Gastrocnemius medialis (tissue), 4 donors: ENCODE measurements at places on chromosomes 1 and 21. TPM values are rescaled to one million over a fixed set of nuclear protein-coding genes. Genes with fewer than 3 reads are reported as not detected.

Gene HSD3B2
- not detected for total RNA-seq

Gene MCOLN3
- total RNA-seq, result 0.19 TPM

Gene HTR6
- total RNA-seq, result not detected

Gene PTGS2
- 0.25 TPM for total RNA-seq

GRCh38 chr1:241375886-241376285 lies 18.9 kb upstream of the RGS7 start:
- no peak overlapping the region for H3K4me3 ChIP-seq
- no peaks in the 10 kb centered on the region for H3K4me1 ChIP-seq
- H3K27me3 ChIP-seq, result no peaks in the 10 kb centered on the region
- H3K36me3 ChIP-seq, result no peaks in the 10 kb centered on the region
- H3K27ac ChIP-seq, result no peak overlapping the region
- DNase-seq, result no peak

DNA sequence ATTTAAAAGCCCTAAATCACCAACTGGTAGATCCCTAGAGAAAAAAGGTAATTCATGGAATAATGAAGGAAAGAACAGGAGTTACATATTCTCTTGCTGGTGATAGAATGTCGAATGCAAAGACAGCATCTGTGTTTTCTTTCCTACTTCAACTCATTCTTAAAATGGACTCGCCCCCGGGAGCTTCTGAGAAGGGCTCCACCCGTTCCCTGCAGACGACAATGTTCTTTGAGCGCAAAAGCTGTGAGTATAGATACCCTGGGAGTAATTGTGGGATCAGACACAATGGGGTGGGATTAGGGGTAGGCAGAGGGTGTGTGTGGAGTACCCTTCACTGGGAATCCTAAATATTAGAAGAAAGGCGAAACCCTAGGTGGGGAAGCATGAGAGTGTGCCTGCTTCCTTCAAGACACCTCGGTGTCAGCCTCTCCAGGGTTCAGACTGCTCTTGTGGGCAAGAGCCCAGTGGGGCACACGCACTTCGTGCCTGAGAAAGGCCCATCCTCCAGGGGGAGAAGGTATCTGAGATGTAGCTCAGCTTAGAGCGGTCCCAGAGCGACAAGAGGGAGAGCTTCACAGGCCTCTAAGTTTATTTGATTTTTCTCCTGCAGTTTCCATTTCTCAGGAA lies 123.3 kb upstream of the DPYD start:
- no peak for DNase-seq
- H3K27ac ChIP-seq, result no peak overlapping the region
- no peak overlapping the region for H3K4me3 ChIP-seq
- peaks cover 47% of the 10 kb centered on the region for H3K27me3 ChIP-seq
- H3K36me3 ChIP-seq, result no peaks in the 10 kb centered on the region

GRCh38 chr1:67847466-67847865 lies 14.2 kb upstream of the GNG12 start:
- no peak for DNase-seq
- H3K27ac ChIP-seq, result no peak overlapping the region
- H3K36me3 ChIP-seq, result no peaks in the 10 kb centered on the region

DNA sequence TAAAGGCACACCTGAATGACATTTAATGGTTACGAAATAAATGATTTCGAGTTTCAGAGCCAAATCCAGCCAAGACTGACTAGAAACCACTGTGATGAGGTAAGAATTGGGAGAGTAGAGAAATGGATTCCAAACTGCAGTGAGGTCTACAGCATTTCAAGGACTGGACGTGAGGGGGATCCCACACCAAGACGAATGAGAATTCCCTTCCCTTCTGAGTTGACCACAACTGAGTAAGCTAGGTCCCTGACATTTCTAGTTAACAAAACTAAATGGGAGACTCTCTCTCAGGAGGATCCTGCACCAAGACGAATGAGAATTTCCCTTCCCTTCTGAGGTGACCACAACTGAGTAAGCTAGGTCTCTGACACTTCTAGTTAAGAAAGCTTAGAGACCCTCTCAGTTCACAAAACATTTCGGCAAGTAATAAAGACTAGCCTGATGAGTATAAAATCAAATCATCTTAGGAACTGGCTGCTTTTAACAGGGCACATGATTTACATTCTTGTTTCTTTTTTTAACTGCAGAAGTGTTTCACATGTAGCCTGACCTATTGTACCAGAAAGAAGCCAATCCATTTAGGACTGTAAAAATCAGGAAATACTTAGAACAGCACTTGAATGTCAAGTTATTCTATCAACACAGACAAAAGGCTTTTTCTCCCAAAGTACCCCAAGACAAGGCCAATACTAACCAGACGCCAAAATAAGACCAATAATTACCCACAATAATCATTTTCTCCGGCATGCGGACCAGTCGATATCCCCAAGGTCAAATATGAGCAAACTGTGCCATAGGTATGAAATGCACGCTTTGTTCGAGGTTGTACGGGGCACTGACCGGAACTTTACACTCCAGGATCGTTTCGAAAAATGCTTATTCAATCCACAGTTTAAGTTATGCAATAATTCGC lies 1.4 kb upstream of the SPATA1 start:
- peaks cover 42% of the 10 kb centered on the region for H3K4me1 ChIP-seq
- DNase-seq, result no peak
- H3K27me3 ChIP-seq, result no peaks in the 10 kb centered on the region
- peak overlapping the region; percentile 77 for H3K4me3 ChIP-seq
- peaks cover 17% of the 10 kb centered on the region for H3K36me3 ChIP-seq

- no peak overlapping the region for H3K27ac ChIP-seq
- no peaks in the 10 kb centered on the region for H3K36me3 ChIP-seq
- no peaks in the 10 kb centered on the region for H3K27me3 ChIP-seq
- no peaks in the 10 kb centered on the region for H3K4me1 ChIP-seq
- DNase-seq, result no peak
- no peak overlapping the region for H3K4me3 ChIP-seq
These were observed 744.7 kb upstream of the CXADR start for GRCh38 chr21:16768096-16768495.

DNA sequence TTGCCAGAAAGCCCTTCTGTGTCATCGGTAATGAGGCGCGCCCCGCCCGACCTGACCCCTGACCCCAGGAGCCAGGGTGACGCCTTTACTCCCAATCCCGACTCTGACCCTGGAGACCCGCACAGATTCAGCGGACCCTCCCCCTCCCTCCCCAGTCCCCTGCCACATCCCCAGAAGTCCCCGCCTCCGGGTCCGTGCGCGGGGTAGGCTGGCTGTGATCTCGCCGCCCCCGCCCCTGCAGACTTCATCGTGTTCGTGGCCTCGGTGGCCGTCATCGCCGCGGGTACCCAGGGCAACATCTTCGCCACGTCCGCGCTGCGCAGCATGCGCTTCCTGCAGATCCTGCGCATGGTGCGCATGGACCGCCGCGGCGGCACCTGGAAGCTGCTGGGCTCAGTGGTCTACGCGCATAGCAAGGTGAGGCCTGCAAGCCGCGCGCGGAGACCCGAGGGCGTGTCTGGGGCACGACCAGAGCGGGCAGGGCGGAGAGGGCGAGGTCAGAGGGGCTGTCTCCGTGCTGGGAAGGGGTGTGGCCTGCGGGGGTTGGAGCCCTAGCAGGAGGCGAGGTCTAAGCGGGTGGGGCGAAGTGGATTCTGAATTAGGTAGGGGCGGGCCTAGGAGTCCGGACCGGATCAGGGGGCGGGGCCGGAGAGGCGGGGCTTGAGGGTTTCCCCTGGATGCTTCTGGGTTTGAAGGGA lies 34.8 kb downstream of the KCNQ4 start:
- no peaks in the 10 kb centered on the region for H3K36me3 ChIP-seq
- no peak overlapping the region for H3K27ac ChIP-seq
- H3K4me3 ChIP-seq, result peak overlapping the region; percentile 36
